ENCODE measurements at places on chromosomes 7 and 10.

DNA sequence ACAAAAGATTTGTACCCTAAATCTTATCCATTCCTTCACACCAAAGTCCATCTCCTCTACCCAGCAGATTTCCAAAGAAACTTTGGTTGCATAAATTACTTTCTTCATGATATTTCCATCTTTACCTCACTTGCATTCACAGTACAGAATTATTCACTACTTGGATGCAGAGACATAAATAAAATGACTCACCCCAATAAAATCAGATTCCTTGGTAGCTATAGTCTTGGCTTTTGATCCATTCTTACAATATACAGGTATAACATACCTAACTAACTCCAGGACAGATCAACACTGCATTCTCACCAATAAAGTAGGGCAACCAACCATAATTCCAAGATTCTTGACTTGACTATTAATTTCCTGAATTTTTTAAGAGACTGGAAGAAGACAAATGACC, 815.1 kb downstream of the MAGI2 start:
- DNase-seq = no peak

GRCh38 chr7:43890468-43890867, 15.9 kb downstream of the URGCP start:
- no peak for DNase-seq

- peak; percentile 63 for DNase-seq
Observed at GRCh38 chr7:26167303-26167934, 15.4 kb downstream of the NFE2L3 start.

GRCh38 chr7:22066522-22066921, 120.8 kb upstream of the CDCA7L start:
- DNase-seq = no peak

- no peak for DNase-seq
Observed at GRCh38 chr7:109059089-109059488, 489.4 kb downstream of the DNAJB9 start.

DNA sequence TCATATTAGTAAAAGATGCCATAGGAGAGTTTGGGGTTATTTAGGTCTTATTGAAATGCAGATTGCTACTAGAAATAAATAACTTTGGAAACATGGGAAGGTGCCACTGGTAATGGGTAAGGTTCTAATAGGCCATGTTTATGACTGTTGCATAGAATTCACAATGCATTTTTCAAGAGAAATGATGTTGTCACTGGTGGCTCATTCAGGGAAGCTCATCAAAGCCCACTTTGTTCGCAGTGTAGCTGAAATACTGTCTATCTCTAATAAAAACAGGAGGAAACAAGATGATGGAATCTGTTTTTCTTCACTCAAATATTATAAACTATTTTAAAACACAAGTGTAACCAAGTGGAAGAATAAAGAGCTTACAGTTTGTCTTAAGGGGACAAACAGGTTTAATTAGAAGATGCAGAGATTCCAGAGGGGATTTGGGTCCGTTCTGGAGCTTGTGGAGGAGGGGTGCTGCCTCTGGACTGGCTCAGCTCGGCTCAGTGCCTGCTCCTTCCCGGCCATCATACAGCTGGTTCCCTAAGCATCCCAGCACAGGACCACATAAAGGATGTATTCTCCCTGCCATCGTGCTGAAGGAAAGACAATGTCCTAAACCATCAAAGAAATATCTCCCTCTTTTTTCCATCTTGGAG, 20.4 kb downstream of the OPALIN start:
- no peak for DNase-seq

DNA sequence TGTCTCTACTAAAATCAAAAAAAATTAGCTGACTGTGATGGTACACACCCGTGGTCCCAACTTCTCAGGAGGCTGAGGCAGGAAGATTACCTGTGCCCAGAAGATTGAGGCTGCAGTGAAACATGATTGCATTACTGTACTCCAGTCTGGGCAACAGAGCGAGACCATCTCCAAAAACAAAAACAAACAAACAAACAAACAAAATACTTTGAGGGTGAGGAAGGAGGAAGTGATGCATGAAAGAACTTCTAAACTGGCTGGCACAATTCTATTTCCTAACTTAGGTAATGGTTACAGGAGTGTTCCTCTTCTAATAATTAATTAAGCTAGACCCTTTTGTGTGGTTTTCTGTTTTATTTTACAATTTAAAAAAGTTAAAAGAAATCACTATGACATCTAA, 15.5 kb downstream of the WAPL start:
- DNase-seq = no peak

DNA sequence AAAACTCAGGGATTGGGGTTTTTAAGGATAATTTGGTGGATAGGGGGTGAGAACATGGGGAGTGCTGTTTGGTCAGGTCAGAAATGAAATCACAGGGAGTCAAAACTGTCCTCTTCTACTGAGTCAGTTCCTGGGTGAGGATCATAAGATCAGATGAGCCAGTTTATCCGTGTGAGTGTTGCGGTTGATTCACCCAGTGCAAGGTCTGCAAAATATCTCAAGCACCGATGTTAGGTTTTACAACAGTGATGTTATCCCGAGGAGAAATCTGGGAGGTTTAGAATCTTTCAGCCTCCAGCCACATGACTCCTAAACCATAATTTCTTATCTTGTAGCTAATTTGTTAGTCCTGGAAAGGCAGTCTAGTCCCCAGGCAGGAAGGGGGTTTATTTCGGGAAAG, 31.7 kb upstream of the AGR2 start:
- no peak for DNase-seq

- no peak for DNase-seq
Observed at GRCh38 chr10:80372675-80373074, 16.1 kb downstream of the DYDC2 start.

GRCh38 chr7:34059136-34059828, 153.9 kb downstream of the BMPER start:
- DNase-seq = no peak

GRCh38 chr7:117041007-117041406, 87.7 kb downstream of the ST7 start:
- no peak for DNase-seq

- no peak for DNase-seq
Observed at GRCh38 chr10:21814866-21815265, 188.7 kb downstream of the DNAJC1 start.

- no peak for DNase-seq
Observed at GRCh38 chr10:69088471-69088769, 517 bp downstream of the SRGN start.

- no peak for DNase-seq
Observed at GRCh38 chr10:28130267-28130666, 131.4 kb upstream of the ODAD2 start.

DNA sequence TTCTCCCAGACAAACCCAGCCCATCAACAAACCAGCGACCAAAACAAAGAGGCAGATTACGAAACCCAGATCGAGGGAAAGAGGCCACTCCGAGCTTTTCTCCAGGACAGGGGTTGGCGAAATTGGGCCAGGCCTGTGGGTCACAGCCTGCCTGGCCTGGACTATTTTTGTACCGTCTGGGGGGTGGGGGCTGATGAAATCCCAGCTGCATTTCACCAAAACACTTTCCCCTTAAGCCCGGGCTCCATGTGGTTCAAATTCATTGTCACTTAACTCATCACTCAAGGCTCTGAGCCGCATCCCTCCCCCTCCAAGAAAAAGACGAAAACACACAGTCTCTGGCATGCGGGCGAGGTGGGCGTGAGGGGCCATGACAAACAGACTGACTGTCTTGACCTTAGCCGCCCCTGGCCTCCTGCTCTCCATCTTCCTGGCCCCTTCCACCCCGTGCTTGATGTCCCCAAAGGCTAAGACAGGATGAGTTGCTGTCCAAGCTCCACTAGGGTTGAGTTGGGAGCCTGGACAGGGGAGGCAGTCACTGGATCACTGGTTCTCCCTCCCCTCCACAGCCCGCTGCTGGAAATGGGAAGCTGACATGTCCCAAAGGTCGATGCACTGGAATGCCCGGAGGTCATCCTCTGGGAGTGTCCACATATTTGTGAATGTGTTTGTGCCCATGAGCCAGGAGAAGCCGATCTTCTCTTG, 19.2 kb downstream of the TMEM270 start:
- no peak for DNase-seq

DNA sequence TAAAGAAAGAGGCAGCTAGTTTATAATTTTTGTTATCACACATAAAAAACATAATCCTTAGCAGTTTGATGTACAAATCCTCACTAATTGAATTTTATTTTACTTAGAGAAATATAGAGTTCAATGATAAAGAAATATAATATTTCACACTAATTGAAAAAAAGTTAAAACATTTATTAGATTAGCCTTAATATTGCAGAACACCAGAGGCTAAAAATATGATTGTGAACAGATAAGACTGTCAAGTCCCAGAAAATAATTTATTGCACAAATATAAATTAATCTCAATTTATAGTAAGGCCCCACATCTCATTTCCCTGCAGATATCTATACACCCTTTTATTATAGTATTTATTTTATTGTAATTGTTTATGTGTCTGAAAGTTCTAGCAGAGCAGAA, 690.8 kb upstream of the PHF14 start:
- DNase-seq = no peak

- no peak for DNase-seq
Observed at GRCh38 chr10:19756919-19757318, 59.3 kb upstream of the PLXDC2 start.

DNA sequence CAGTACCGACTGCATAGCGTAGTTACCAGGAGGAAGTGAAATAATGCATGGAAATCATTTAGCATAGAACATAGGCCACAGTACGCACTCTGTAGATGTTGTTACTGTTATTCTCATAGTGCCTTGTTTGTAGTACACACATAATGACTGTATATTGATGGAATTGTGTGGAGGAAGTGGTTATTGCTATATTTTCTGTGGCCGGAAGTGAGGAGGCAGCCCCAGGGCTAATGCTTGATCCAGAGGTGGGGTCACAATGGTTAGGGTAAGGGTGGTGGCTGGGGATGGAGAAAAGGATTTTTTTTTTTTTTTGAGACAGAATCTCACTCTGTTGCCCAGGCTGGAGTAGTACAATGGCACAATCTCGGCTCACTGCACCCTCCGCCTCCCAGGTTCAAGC, 4.5 kb upstream of the MGAM start:
- DNase-seq = no peak

DNA sequence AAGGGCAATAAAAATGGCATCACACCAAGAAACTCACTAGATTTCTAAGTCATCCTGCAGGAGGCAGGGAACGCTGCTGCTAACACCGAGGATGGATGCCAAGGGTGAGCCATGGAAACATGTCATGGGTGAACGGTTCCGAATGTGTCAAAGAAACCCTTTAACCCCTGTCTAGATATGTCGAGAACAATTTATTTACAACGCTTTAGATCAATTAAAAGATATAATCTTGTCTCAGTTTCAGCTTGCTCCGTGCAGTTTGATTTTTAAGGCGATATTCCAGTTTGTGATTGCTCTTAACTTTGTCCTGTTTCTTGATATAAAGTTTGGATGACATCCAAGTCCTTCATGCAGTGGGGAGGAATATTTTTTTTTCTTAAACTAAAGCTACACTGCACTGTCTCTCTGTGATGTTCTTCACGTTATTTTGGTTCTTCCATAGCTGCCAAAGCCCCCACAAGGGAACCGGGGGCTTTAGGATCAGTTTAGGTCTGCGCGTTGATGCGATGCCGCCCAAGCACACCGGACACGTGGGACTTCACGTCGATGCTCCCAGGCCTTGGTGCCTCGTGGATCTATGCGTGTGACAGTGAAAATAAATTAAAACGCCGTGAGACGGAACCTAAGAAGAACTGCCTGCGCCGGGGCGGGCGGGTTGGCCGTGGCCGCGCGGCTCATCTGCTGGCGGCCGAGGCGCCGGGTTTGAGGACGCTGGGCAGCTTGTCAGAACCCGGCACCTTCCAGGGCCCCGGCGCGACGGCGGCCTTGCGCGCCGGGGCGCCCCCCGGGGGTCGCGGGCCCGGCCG, 220.3 kb downstream of the PHTF2 start:
- DNase-seq = no peak

GRCh38 chr10:131631619-131632018, 269.2 kb upstream of the PPP2R2D start:
- DNase-seq = no peak

GRCh38 chr7:87218796-87219544, 562 bp downstream of the TMEM243 start:
- peak; percentile 50 for DNase-seq

GRCh38 chr7:47326808-47327207, 255.1 kb downstream of the TNS3 start:
- no peak for DNase-seq

DNA sequence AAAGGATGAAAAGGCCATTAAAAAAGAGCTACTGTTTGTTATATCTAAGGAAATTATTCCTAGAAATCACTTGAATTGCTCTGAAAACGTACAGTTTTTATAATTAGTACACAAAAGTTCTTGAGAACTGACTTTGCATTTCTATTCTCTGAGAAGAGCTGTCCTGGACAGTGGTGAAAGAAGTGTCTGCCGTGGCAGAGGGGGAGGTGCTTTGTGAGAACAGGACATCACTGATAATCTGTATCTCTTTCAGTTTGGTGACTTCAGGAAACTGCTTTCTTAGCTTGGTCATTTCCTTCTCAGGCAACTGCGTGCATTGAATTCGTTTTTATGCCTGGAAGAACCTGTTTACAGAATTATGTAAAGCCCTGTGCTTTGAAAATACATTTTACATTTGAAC, 52.1 kb downstream of the POLL start:
- no peak for DNase-seq

GRCh38 chr10:123673198-123673597, 7.0 kb downstream of the GPR26 start:
- DNase-seq = no peak

- DNase-seq = peak; percentile 81
Observed at GRCh38 chr10:6580279-6581029, 378 bp upstream of the PRKCQ start.

GRCh38 chr10:81967716-81968115, 92.7 kb downstream of the NRG3 start:
- no peak for DNase-seq

- DNase-seq = no peak
Observed at GRCh38 chr10:78177491-78178185, 144.0 kb downstream of the RPS24 start.

- DNase-seq = no peak
Observed at GRCh38 chr10:100364735-100365391, 17.8 kb downstream of the SCD start.

DNA sequence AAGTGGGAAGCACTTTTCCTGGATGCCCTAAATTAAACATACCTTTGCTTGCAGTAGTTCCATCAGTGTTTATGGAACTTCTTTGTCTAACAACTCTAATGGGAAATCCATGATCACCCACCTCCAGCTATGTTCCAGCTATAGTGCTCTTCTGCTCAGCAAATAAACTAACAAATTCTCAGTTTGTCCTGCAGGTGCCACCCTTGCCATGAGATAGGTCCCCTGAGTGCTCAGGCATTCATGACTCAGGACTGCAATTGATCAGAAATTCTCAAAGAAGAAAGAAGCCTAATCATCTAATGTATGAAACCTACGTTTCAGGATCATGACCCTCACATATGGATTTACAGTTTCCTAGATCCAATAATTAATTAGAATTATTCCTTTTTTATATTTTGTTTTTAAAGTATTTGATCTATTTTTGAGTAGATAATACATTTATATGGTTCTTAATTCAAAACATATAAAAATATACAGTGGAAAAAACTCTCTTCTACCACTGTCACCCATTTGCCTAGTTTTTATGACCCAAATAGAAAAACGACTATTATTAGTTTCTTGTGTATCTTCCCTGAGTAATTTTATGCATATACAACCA, 48.7 kb upstream of the DYNC1I1 start:
- DNase-seq = no peak

Measured in CD4-positive, alpha-beta T cell treated with Interleukin-1 beta for 1 hour (primary cell).